RWPE1 (cell line): ENCODE measurements at places on chromosomes 1 and 21.

DNA sequence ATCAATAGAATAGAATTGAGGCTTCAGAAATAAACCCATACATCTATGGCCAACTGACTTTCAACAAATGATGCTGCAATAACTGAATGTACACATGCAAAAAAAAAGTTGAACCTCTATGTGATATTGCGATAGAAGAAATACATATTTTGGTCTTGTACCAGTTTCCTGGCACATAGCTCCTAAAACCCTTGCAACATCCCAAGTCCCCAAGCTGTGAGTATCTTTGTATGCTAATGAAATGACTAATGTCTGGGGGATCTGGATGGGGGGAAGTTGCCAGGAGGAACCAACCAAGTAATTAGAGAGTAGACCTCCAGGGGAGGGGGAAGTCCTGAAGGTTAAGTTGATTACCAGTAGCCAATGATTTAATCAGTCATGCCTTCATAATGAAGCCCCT is 24.4 kb downstream of the BLZF1 start:
- no peak for DNase-seq

DNA sequence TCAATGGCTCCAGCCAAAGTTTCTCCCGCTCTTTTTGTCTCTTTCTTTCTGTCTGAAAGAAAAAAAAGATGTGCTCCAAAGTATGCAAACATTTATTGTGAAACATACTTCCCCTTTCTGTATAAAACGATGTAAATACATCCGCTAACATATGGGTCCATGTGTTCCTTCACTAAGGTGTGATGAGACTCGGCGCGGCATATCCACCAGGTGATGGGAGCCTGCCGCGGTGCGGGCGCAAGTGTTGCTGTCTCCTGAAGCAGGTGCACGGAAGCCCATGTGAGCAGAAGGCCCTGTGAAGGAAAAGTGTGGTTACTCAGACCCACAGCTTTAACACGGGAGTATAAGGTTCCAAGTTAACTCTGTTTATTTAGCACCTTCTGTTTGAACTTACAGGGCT is 466.6 kb upstream of the C1orf87 start:
- DNase-seq = no peak

DNA sequence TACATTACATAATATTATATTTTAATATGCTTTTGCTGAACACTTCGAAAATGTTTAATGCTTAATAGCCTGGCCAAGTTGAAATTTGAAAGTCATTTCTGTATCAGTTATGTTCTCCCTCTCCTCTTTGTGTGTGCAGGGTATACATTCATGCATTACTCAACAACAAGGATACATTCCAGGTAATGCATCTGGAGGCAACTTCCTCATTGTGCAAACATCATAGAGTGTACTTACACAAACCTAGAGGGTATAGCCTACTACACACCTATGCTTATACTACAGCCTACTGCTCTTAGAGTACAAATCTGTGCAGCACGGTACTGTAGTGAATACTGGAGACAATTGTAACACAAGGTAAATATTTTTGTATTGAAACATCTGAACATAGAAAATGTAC is 407.3 kb downstream of the MRPL39 start:
- no peak for DNase-seq

DNA sequence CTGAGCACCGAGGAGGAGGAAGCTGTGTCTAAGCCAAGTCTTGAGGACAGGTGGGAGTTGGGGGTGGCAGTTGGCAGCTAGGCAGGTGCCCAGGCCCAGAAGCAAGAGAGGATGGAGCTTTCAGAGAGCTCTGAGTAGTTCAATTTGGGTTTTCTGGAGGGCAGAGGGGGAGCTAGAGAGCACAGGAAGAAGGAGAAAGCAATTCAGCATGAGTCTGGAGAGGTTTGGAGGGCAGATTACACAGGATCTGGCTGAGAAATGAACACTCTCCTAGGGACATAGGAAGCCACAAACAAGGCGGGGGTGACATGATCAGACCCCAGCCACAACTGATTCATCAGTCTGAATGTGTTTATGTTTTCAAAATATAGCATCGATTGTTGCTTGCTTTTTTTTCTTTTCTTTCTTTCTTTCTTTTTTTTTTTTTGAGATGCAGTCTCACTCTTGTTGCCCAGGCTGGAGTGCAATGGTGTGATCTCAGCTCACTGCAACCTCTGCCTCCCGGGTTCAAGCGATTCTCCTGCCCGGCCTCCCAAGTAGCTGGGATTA is 23.8 kb downstream of the PTPRF start:
- no peak for DNase-seq
